ENCODE measurements at places on chromosomes 4 and X. TPM values are rescaled to one million over a fixed set of nuclear protein-coding genes. Genes with fewer than 3 reads are reported as not detected.

EVC gene
- total RNA-seq = 18.0 TPM

- no peak for DNase-seq
Measured at GRCh38 chrX:7704205-7704604, 138.8 kb upstream of the VCX start.

DNA sequence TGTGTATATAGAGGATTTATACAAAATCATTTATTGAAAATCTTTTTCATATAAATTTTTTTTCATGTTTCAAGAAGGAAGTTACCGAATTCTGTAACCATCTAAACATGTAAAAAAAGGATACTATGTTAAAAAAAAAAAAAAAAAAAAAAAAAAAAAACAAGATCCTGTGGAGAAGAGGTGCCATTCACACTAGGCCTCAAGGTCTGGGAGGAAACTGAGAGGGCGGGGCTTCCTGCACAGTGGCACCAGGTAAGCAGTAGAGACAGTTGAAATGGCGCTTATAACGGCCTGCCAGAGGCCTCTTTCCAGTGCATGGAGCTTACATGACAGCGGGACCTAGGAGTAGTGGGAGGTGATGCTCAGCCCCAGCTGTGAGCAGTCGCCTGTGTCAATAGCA lies 17.5 kb downstream of the TRAPPC2 start:
- DNase-seq = peak; percentile 29

DNA sequence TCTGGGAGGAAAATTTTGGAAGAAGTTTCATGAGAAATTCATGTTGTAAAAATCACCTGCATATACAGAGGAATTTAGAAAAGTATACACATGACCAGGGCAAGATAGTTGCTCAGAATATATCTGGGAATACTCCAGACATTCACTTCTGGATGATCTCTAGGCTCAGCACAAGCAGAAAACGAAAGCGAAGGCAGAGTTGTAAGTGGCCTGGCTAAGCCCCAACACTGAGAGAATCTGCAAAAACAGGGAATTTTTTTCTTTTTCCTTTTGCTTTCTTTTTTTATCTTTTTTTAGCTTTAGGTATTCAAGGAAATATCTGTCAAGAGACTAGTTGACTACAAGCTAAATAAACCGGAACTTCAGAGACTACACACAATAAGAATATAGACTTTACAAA lies 207.2 kb downstream of the FGF13 start:
- DNase-seq = no peak

DNA sequence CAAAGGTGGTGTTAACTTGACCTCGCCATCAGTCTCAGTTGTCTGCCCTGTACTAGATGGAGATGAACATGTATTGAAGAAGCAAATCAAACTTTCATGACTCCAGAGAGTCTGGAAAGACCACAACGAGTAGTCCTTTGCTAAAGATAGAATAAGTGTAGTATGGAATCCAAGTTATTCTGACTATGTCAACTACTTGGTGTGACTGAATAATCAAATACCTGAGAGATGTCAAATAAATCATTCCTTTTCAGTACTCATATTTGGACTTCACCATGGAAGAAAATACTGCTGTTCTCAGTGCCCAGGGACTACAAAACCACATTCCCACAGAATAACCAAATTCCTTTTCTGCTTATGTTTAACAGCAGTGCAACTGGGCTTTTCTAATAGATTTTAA lies 161.2 kb upstream of the SPRY1 start:
- no peak for DNase-seq

GRCh38 chr4:41077628-41078027 lies 136.7 kb downstream of the APBB2 start:
- no peak for DNase-seq

ZNF630 gene
- 12.5 TPM for total RNA-seq

GRCh38 chrX:18955676-18956075 lies 28.2 kb downstream of the PHKA2 start:
- DNase-seq = no peak

GRCh38 chr4:12911750-12912358 lies 572.3 kb downstream of the RAB28 start:
- no peak for DNase-seq

DNA sequence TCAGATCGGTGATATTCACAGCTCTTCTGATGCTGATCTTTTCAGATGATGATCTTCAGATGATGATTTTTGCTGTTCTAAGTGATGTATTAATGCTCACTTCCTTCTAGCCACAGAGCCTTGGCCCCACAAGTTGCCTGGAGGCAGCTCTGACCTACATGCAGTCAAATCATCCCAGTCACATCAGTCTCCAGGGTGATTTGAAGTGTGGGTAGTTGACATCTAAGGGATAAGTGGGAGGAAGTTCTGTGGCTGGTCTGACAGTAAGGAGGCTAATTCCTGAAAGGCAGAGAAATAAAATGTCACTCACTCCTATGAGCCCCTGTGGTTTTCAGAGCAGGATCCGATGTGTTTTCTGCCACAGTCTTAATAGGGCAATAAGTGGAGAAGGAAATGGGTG lies 79.8 kb upstream of the RPL34 start:
- no peak for DNase-seq

- no peak for DNase-seq
Measured at GRCh38 chrX:41408576-41408975, 38.6 kb upstream of the NYX start.

DNA sequence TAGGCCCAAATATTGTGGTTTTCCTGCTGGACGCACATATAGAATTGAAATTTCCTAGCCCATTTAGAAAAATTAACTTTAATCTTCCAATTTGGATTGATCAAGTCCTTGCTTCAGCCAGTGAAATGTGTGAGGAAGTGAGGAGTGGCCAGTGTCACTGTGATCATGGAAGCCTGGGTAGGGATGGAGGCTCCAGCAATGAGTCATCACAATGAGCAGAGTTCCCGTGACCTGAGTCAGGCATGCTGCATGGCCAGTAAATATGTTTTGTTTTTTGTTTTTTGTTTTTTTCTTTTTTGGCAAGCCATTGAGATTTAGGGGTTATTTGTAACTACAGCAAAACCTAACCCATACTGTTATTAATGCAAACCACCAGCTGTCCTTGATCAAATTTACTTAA lies 52.1 kb downstream of the IDS start:
- DNase-seq = no peak

HSD17B13 gene
- total RNA-seq = not detected

EMCN gene
- not detected for total RNA-seq

DNA sequence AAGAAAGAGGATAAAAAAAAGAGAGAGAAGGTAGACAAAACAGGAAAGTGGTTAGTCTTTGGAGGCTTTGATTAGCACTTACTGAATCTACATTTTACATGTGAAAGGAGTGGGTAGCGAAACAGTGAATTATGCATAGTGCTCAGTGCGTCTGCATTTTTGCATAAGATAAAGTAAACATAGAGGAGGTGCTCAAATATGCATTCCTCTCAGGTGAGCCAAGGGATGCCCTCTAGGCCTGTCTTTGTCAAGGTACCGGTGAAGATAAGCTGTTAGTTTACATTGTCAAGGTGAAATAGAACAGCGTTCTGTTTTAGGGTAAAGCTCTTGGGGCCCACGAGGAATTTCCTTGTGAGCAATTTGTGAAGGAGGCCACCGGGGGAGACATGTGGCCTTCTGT lies 260.6 kb downstream of the TRIML1 start:
- no peak for DNase-seq

SLC25A14 gene
- total RNA-seq = 17.3 TPM

DNA sequence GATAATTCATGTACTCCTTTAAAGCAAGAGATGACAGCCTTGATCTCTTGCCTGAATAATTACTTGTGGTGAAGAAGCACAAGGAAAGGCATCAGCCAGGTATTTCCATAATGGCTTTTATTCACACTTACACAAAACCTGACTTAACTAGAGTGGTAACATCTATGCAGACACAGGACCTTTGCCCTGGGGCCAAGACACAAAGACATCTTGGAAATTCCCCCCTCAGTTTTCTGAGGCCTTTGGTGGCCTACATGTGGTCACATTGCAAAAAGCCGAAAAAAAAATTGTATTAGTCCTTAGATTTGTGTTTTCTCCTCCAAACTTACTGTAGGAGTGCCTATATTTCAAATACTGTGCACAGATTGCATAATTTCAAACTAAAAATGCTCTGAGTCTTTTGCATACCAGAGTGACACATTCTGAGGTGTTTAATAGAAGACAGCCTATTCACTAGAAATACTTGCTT lies 172.4 kb downstream of the PDGFC start:
- DNase-seq = no peak

SYP gene
- 0.89 TPM for total RNA-seq

NAAA gene
- 2.7 TPM for total RNA-seq

PRICKLE3 gene
- 16.9 TPM for total RNA-seq

NAA11 gene
- total RNA-seq = not detected

GRCh38 chr4:176794151-176794550 lies 1.4 kb upstream of the VEGFC start:
- peak; percentile 23 for DNase-seq

DNA sequence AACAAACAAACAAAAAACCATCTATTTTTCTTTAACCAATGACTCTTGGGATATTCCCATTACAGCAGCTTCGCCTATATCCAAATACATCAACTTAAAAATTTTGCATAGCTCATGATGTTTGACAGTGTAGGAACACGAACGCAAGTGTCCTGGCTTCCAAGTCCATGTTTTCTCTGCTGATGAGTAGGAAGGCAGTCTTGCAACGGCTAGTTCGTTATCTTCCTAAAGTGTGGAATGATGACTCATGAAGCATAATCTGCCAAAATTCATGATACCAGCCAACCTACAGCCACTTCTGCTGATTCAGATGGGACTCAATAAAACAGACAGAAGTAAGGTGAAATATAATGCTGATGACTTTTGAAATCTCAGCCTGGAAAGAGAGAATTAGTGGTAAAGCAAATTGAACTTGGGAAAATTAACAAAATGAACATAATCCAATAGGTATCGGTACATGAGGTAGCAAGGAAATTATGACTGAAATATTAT lies 6.4 kb upstream of the SEPTIN11 start:
- DNase-seq = no peak

- no peak for DNase-seq
Measured at GRCh38 chr4:3184725-3185124, 64.2 kb upstream of the MSANTD1 start.

DNA sequence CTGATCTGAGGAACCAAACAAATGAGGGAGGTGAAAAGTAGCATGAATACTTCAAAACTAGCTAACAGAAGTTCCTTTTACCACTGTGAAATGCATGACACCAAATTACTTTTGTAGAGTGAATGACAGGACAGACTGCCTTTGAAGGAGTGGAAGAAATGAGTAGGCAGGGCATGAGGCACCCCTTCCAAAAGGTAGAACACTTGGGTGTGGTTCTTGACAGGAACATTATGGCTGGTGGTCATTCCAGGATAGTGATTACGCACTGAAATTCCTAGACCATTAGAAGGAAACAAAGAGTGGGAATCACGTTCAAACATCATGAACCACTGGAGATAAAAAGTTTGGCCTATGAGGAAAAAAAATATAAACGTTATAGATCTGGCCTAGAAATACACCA lies 4.9 kb downstream of the HUWE1 start:
- DNase-seq = no peak

DNA sequence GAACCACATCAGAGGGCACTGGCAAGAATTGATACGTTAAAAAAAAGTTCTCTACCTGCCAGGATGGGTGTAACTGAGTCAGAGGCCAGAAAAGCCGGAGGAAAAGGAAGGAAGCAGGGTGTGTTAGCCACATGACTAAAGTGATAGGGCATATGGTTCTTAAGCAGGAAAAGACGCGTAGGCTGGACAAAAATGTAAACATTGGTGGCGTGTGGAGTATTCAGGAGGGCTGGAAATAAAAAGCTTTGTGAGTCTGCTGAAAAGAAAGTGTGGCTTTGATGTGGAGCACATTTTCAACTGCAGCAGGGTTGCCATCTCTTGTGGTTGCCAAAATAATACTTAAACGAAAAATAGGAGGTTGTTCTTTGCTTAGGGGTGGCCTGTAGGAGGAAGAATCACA lies 186.5 kb upstream of the RPL34 start:
- DNase-seq = no peak

RAB40A gene
- 0.73 TPM for total RNA-seq

Measured in stomach (tissue), 19 donors.